Midbrain (tissue), 1 donor: ENCODE measurements at places on chromosomes 12 and 14.

- DNase-seq = no peak
Observed at GRCh38 chr12:29980304-29980703, 196.6 kb upstream of the TMTC1 start.

DNA sequence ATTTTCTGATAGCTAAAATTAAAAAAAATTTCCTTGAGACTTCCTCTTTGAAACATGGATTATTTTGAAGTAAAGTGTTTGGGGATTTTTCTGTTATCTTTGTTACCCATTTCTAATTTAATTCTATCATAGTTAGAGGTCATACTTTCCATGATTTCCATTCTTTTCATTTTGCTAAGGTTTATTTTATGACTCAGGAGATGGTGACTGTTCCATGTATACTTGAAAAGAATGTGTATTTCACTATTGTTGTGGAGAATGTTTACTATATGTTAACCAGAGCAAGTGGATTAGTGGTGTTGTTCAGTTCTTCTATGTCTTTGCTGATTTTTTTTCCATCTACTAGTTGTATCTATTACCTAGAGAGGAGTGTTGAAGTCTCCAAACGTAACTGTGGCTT, 250.5 kb upstream of the PELI2 start:
- no peak for DNase-seq

- no peak for DNase-seq
Observed at GRCh38 chr12:7948589-7949260, 12.7 kb upstream of the SLC2A3 start.

DNA sequence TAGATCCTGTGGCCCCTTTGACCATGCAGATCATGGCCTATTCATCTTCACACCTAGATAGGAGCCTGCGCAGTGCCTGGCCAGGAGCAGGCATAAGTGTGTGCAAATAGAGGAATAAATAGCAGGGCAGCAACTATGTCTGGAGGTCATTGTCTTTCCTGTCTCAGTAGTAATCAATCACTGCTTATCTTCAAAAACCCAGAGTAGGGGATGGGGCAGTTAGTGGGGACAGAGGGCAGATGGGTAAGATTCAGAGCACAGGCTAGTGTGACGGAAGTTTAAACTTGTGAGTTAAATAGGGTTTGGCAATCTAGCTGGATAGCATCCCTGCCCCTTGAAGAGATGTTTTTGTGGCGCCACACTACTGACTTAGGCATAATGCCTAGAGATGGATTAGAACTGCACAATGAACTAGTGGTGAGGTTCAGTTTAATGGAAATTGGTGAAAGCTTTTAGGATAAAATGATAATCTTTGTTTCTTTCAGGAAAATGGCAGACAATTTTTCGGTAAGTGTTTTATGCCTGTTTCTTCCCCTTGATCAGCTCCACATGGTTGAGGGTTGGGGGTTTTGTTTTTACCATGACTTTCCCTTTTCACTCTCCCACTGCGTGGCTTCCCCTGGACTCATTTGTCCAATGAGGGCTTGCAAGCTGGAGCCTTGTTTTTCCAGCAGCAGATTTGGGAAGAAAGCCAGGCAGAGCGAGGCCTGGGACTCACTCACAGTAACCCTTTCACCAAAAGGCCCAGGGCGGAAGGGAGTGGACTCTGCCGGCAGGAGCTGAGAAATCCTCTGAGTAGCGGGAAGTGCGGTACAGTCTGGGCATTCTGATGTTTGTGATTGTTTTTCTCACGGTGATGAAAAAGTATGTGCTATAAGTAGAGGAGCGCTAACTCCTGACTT, 8.1 kb downstream of the LGALS3 start:
- DNase-seq = peak; percentile 70

DNA sequence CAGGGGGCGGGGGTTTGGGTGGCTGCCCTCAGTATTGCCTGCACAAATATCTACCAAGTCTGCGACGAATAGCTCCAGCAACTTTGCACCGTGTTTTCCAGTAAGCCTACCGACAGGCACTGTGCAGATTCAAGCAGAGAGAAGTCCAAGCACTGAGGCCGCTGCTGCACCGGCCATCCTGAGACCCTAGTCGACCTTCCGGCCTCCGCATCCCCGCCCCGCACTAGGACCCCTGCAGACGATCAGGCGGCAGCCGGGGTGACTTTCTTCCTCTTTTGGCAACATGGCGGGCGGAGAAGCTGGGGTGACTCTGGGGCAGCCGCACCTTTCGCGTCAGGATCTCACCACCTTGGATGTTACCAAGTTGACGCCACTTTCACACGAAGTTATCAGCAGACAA, at the start of gene EIF2S3B:
Gene EIF2S3B, plus strand, starts transcription at position 271 of the 400 bp plus-strand sequence. Its CDS starts 13 bp downstream, at position 284.
- no peak for DNase-seq

DNA sequence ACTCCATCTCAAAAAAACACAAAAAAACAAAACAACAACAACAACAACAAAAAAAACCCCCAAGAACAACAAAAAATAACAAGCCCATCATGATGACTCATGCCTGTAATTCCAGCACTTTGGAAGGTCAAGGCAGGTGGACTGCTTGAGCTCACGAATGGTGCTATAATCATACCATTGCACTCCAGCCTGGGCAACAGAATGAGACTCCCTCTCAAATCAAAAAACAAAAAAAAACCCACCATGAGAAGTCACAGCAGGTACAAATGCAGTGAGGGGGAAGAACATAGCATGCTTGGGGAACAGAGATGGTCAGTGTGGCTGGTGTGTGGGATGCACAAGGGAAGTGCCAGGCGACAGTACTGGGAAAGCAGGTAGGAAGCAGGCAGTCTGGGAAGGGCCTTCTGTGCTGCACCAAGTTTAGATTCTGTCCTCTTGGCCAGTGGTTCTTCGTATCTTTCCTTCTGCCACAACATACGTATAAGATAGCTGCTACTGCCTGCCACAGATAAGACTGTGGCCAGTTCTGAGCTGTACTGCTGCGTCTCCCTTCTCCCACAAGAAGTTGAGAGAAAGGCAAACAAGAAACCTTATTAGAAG, 28.0 kb downstream of the ATG14 start:
- DNase-seq = no peak

DNA sequence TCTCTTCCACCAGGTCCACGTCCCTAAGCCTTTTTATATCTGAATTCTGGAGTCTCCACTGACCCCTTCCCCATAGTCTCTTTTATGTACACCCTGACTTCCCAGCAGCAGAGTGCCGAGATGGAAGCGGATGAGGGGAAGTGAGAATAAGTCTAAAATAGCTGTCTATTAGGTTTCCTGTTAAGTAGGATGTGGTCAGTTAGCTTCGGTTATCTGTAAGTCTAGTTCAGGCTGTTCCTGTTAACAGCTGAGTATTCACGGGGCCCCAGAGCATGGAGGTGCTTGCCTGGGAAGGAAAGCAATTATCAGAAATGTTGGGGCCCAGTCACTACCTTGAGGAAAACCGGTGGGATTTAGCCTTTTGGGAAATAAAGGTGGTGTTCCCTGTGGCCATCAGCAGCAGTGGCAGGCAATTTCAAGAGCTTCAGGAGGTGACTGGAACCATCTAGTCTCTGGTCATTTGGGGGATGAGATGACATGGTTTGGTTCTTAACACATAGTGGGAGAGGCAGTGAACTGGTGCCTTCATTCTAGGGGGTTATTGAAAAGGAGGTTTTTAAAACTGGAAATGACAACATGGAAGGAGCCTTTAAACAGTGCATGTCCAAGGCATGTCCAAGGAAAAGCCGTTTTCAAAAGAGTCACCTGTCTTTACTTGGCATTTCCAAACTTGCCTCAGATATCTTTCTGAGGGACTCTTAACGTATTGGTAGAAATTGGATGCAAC, 21.8 kb downstream of the CHST11 start:
- peak; percentile 38 for DNase-seq

- DNase-seq = no peak
Observed at GRCh38 chr12:131916306-131917138, 12.6 kb upstream of the PUS1 start.

DNA sequence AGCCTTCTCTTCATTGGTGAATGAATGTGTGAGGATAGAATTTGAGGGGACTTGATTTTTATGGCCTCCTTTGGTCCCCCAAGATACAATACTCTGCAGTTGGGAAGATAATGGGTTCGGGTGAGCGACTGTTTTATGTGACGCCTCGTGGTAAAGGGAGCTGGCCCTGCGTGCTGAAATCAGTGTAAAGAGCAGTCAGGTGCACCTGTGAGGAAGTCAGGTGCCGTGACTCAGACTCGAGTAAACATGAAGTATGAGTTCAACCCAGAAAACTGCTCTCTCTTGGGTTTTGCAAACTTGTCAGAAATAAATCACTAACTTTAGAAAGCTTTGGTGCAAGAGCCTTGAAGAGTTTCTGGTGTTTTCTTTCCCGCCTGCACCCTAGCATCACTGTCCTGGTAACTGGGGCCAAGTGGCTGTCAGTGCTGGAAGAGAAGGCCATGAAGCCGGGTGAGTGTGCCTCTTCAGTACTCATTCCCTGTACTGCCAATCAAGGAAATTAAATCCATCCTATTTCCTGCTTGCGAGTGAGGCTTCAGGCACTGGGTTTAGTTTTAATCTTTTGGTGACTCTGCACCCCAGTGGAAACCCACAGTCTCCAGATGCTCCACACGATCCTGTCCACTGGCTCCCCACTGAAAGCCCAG, 59.2 kb downstream of the AACS start:
- DNase-seq = no peak

GRCh38 chr14:74919421-74920165, 3.5 kb downstream of the RPS6KL1 start:
- DNase-seq = no peak

DNA sequence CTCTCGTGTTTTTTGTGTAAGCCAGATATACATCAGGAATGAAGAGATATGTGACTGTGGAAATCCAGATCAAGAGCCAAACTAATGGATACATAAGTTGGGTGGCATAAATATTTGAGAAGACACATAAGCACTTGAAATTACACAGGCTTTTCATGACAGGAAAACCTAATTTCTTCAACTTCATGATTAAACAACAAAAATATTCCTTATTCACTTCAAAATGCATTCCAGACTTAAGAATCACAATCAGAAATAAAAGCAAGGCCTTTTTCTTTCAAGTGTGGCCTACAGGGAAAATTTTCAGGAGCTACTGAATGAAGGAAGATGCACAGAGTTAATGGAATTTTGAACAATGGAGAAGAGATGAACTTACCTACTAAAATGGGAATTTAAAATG, 515.6 kb downstream of the FOXG1 start:
- DNase-seq = no peak

DNA sequence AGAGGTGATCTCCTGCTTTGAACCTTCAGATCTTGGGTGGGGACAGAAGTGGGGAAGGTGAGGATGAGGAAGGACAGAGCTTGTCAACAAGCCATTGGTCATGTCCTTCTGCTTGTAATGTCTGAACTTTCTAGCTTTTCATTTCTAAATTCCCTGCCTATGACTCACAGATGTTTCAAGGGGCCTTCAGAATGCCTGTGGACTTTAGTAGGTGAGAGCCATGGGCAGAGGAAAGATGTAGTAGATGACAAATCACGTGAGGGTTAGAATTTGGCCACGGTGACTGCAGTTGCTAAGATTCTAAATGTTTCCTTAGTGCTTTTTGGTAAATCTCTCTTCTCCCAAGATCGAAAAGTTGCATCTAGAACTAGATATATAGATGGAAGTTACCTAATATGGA, 18.7 kb upstream of the CREBL2 start:
- DNase-seq = no peak

- DNase-seq = no peak
Observed at GRCh38 chr14:92874962-92875661, 47.8 kb upstream of the CHGA start.

DNA sequence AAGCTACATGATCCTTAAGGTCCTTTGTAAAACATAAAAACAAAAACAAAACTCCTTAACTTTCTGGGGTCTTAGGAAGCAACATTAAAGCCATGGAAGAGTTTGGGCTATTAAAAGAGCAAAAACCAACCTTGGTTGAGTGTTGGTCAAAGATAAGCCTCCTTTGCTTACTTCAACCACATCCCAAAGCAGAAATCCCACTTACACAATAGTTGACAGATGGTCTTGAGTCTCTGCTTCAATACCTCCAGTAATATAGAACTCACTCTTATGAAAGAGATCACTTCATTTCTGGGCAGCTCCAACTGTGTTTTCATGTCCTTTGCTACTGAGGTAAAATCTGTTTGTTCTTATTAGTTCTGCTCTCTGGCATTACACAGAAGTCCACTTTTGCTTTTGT, 125.8 kb downstream of the SLC38A4 start:
- no peak for DNase-seq

- no peak for DNase-seq
Observed at GRCh38 chr14:75736845-75737485, 75.9 kb downstream of the TTLL5 start.

DNA sequence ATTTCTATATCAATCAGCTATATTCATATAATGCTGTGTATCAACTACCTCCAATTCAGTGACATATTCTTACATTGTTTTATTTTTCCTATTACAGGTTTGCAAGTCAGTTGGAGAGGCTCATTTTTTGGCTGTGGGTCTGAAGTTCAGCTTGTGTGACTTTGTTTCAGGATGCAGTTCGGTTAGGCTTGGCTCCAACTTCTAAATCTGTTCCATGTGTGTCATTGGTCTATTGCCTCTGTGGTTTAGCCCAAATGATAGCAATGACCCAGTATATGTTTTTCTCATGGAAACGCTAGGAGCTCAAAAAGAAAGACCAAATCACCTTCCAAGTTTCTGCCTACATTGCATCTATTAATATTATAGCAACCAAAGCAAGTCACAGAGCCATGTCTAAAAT, 848.6 kb upstream of the LRFN5 start:
- DNase-seq = no peak

DNA sequence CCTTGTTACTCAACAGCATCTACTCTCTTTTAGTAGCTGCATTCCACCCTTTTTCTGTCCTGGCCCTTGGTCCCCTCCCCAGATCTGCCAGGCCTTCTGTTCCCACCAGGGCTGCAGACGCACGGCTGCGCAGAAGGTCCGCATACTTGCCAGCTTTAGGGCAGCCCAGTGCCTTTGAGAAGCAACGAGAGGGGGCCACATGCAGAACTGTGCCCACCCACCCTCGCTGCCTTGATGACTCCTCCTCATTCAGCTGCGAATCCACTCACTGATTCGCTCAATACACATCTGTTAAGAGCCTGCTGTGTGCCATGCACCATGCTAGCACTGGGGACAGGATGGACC, 39.2 kb downstream of the PRIMA1 start:
- no peak for DNase-seq
